Urothelium cell line (cell line): ENCODE measurements at places on chromosomes 4 and X.

DNA sequence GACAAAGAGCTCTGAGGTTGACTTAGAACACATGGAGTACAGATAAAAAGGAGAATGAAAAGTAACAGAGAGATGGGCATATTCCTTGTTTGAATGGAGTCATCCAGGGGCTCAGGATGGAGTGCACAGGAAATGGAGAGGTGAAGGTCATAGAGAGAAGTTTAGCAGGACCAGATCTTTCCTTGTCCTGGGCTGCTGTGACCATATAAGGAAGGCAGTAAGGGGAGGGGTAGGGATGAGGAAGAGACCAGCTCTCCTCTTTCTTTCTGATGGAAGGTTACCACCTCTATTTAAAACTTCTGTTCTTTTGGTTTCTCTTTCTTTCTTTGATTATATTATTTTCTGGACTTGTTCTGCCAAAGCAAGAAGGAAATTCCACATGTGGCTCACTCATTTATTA lies 27.0 kb downstream of the AR start:
- DNase-seq = no peak

- no peak for DNase-seq
Observed at GRCh38 chr4:75325318-75325979, 188.8 kb downstream of the RCHY1 start.

GRCh38 chr4:2792711-2793585 lies at the start of gene SH3BP2:
Gene SH3BP2, plus strand, starts transcription at chr4:2793085. Its CDS starts 27,533 bp downstream, at chr4:2820618.
- peak; percentile 85 for DNase-seq

DNA sequence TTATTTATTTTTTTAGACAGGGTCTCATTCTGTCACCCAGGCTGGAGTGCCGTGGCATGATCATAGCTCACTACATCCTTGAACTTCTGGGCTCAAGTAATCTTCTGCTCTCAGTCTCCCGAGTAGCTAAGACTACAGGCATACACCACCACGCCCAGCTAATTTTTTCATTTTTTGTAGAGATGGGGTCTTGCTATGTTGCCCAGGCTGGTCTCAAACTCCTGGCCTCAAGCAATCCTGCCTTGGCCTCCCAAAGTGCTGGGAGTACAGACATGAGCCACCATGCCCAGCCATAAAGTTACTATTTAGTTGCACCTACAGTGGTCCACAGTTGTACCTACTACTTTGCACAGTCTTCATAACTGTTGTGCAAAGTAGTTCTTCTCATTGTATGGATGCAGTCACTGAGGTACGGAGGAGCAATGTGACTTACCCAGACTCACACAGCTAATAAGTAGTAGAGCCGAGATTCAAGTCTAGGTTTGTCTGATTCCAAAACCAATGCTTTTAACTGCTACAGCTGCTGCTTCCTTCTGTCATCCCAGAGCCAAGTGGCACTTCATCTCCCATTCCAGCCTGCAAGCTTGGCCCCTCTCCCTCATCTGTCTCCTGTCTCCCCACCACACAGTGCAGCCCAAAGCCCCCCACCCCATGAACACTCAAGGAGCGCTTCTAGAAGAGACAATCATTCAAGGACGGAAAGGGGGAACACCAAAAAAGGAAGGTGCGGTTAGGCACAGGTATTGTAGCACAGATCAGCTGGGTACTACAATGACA lies 24.0 kb upstream of the IQSEC2 start:
- DNase-seq = no peak

DNA sequence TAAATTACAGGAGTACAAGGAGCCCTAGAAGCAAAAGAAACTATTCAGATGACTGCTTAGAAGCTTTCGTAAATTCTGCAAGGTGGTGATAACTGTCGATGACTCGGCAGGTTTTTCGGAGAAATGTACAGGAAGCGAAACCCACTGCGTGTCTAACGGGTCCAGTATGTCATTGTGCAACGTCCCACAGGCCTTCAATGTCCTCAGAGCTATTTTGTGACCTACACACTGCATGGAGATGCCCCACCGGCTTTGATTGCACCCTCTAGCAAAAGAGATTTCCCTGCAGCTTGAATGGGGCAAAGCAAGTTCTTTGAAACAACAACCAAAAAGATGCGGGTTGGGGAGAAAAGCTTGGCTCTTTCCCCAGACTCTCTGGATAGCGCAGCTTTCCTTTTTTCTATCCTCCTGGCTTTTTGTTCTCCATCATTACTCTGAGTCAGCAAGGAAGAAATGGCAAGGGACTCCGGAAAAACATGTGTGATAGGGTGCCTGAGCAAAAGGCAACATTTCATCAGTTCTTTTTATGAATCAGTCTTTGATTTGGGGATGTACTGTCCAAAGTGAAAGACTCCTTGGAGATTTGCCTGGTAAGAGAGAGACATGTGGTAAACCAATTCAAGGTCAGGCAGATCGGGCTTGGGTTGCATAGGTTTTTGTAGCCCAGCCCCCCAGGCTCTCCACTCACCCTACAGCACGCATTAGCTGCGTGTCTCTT lies 112.0 kb upstream of the TBL1X start:
- no peak for DNase-seq

- DNase-seq = no peak
Observed at GRCh38 chr4:14621731-14622463, 380.4 kb upstream of the CPEB2 start.

DNA sequence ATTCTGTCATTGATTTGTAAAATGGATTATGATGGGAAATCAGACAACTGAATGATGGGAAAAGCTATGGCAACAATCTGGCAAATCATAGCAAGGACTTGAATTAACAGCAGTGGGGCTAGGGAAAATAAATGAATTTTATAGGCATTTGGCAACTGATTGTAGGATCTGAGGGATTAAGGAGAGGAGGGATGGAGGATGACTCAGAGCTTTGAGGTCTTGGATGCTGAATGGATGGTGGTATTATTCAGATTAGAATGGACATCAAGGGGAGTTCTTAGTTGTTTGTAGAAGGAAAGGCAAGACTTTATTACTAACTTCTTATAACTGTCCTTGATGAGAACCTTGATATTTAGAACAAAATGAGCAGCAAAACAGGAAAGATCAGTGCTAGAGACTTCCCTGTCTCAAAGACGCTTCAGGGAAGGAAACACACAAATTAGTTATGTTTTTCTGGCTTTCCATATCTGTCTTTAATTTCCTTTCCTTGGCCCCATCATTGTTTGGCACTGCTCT lies 51.4 kb upstream of the HHIP start:
- no peak for DNase-seq

DNA sequence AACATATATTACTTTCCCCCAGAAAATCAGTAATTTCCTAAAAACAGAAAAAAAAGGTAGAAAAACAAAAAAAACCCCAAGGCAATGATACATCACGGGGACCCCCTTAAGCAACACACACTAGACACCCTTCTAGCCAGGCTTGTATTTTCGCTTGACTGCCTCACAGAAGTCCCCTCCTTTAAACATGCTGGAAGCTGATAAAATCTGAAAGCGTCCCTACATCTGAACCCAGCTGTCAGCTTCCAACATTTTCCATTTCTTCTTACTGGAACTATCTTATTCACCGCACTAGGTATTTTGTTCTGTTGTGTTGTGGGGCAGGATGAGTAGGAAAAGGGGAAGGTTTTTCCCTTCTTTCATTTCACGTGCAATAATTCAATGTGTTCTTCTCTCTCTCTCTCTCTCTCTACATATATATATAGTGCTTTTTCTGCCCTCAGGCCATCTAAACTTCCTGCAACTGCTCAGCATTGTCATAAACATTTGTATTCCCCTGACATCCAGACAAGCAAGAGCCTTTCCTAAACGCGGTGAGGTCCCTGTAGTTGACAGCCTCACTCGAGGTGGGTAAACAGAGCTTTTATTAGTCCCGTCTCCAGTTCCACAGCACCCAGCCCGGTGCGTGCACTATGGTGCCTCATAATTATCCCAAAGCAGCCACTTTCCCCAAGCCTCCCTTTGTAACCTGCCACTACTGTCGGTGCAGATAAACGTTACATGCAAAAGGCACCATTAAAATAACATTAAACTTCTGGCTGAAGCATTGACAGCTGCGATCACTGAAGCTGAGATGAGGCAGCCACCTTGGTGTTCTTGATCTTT lies 82.5 kb downstream of the GATB start:
- no peak for DNase-seq

- DNase-seq = no peak
Observed at GRCh38 chrX:46311581-46312120, 233.6 kb downstream of the ZNF674 start.

DNA sequence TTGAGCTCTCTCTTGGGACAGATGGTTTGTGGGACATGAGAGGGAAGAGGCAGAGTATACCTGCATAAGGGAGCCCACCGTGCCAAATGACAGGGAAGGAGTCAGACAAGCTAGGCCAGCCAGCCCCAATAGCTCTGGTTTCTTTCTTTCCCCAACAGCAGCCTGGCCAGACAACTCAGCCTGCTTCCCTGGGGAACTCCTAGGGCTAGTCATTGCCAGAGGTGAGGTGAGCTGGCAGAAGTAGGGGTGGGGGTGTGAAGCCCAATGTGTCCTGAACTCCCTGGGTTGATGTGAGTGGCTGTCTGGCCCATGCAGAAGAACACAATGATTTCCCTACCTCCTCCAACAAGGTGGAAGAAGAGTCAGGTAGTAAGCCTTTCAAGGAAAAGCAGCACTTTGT lies 135.5 kb downstream of the AMMECR1 start:
- no peak for DNase-seq

- DNase-seq = no peak
Observed at GRCh38 chr4:14835288-14835687, 167.0 kb upstream of the CPEB2 start.

DNA sequence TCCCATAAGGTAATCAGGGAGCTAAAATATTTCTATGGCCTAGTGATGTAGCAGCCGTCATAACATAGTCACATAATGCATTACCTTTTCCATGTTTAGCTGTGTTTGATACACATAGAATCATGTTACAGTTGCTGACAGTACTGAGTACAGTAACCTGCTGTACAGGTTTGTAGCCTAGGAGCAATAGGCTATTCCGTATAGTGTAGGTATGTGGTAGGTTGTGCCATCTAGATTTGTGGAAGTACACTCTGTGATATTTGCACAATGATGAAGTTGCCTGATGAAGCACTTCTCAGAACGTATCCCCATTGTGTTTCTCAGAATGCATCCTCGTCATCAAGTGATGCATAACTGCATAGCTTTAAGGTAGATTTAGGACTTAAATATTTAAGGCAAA lies 495.6 kb upstream of the ZFP42 start:
- no peak for DNase-seq

DNA sequence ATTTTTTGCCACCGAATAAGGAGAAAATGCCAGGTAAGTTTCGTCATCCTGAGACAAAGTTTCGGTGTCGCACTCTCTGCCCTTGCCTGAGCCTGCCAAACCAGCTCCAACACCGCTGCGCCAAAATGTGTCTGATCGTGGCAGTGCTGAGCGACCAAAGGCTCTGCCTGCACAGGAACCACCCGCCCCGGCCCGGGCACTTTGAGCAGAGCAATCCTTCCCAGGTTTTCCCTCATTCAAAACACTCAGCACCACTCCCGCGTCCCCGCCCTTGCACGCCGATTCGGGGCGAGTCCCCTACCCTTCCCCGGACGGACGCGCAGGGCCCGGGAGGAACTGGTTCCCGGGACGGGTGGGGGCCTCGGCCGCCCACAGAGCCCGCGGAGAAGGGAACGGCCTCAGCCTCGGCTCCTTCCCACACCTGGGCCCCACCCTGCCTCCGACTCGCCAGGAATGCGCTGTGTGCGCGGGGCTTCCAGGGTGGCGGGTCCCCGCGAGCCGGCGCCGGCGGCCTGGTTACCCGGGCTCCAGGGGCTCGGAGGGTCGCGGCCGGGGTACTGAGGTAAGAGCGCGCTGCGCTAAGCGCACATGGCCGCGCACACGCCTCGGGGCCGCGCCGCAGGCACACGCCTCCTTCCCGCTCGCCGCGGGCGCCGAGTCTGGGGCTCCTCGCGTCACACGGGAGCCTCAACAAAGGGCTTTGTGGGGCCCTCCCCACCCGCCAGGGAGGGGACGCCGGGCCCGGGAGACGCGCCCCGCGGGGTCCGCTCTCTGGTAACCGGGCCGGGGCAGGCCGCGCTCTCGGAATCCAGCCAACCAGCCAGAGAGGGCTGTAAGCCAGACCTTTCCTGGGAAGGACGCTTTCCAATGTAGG lies at the start of gene C4orf36:
Gene C4orf36 (minus strand): TSS at position 661 of the 874 bp plus-strand sequence. CDS start 902 bp downstream, outside the sequence.
- DNase-seq = peak; percentile 77

GRCh38 chr4:45072981-45073380 lies 346.6 kb upstream of the GNPDA2 start:
- DNase-seq = no peak

GRCh38 chr4:169715826-169716225 lies 41.9 kb downstream of the HPF1 start:
- DNase-seq = no peak

DNA sequence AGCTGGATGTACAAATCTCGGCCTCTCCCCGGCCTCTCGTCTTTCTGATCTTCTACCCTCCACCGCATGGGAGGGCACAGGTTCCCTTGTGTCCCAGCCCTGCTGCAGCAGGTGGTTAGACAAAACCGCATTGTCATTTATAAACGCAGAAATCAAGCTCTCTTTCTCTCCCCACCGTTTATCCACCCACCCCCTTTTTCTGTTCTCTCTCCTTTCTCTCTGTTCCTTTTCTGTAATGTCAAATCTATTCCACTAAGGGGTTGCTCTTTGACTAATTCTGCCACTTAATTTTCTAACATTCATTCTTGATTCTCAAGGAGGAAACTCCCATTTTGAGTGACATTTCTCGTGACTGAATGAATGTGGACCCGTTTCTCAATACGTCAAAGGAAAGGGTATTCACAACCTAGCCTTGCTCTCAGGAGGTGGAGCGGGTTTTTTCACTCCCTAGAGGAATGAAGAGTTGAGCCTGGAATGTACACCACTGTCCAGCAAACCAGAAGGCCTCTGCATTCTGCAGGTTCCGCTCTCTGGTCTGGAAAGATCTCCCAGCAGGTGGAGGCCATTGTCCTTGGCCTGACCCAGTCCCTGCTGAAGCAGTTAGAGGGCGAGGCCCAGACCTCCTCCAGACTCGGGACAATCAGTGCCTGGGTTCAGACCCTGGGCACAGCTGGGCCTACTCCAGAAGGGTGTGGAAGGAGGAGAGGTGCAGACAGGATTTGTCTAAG lies 70.9 kb upstream of the ENPP6 start:
- DNase-seq = no peak

DNA sequence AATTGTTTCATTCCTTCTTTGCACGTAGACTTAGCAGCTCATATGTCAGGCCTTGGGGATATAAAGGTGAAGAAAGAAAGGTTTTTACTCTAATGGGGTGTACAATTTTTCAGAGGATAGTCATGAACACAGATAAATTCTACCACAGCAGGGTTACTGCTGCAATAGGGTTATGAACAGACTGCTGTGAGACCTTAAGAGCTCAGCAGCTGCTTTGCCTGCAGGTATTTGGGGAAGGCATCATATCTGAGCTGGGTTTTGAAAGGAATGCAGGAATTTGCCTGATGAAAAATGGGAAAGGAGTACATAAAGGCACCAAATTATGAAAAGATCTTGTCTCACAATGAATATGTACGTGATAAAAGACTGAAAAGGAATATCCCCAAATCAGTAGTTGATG lies 128.9 kb downstream of the CEP135 start:
- DNase-seq = no peak

DNA sequence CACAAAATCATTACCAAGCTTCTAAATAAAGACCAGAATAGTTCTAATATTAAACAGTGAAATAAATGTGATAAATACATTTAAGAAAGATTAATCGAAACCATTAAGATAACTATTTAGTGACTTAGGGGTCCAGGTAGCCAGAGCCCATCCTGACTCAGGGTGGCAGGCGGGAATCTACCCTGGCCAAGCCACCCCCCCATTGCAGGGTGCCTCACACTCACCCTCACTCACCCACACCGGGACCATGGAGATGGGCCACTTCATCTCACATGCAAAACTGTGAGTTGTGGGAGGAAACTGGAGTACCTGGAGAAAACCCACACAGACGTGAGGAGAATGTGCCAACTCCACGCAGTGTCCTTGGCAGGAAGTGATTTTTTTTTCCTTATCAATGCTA lies 237.6 kb upstream of the HAND2 start:
- DNase-seq = no peak

- peak; percentile 2 for DNase-seq
Observed at GRCh38 chr4:14178421-14178820, 550.9 kb upstream of the BOD1L1 start.
